Activated T-cell treated with anti-CD3 and anti-CD28 coated beads for 4 hours (primary cell): ENCODE measurements at places on chromosomes 12 and 14.

DNA sequence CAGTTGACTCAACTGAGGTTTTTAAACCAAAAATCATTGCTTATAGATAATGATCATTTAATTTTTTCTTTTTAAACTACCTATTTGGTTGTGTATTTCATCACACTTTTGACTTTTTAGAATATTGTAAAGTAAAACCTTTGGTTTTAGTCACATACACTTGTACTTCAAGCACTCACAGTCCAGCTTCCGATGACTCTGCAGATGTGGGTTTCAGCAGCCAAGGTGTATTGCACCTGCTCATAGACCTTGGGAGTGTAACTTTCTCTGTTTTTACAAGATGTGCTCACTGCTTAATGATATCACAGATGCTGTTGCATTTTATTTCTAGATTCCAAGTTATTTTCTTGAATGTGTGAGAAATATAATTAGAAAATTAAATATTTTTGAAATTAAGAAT, 188.3 kb upstream of the SLC38A2 start:
- no peak for DNase-seq

DNA sequence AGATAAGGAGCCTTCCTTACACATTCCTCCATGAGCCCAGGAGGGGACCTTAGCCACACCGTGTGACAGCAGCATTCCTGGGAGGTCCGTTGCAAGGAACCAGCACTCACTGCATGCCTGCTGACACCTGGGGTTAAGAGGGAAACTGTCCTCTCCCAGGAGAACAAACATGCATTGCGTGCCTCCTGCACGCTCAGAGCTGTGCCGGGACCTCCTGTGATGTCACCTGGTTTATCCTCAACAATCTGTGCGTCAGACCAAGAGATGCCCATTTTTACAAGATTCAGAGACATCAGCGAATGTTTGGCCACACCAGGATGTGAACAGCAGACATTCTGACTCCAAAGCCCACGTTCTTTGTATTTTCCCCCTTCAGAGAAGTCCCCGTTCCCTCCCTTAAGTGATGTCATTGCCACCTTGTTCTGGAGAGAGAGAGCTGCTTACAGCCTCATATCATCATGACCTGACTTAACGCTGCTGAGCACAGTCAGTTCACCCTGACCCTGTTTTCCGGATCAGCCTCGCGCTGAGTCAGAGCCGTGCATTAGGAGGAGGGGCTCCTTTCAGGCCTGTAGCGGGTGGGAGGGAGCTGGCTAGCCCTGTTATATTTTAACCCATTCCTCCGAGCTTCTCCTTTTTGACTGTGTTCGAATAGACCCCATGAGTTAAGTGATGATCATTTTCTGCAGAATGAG, 36.2 kb downstream of the TMEM120B start:
- DNase-seq = no peak

DNA sequence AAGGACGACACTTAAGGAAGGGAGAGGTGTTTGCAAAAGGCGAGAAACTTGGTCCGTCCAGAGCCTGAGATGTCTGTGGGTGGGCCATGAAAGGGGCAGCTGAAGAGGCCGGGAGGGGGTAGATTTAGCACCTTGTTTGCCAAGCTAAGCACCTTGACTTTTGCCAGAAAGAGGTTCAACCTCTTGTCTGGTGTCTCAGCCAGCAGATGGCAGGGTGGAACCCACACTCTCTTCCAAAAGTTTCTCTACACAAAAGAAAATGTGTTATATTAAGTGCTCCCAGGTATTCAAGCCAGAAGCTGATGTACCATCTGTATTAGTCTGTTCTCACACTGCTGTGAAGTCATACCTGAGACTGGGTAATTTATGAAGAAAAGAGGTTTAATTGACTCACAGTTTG, 69.9 kb downstream of the SUDS3 start:
- DNase-seq = no peak

DNA sequence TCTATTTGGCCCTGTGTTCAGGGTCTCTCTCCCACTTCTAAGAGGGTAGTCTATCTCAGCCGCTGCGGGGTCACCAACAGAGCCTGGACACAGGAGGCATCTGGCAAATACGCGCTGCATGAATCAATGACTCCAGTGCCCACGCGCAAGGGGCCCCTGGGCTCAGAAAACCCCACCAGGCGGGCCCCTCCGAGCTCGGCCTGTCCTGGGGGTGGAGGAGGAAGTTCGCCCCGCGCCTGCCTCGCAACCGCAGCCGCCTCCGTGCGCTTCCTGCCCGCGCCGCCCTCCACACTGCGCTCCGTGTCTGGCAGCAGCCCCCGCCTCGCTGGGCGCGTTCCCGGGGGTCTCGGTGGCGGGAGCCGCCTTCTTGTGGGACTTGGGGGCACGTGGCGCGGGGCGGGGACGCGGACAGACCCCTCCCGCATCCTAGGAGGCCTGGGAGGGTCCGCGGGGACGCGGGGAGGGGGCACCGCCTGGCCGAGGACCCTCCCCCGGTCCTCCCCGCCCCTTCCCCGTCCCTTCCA, 811 bp upstream of the FBRSL1 start:
- peak; percentile 52 for DNase-seq

DNA sequence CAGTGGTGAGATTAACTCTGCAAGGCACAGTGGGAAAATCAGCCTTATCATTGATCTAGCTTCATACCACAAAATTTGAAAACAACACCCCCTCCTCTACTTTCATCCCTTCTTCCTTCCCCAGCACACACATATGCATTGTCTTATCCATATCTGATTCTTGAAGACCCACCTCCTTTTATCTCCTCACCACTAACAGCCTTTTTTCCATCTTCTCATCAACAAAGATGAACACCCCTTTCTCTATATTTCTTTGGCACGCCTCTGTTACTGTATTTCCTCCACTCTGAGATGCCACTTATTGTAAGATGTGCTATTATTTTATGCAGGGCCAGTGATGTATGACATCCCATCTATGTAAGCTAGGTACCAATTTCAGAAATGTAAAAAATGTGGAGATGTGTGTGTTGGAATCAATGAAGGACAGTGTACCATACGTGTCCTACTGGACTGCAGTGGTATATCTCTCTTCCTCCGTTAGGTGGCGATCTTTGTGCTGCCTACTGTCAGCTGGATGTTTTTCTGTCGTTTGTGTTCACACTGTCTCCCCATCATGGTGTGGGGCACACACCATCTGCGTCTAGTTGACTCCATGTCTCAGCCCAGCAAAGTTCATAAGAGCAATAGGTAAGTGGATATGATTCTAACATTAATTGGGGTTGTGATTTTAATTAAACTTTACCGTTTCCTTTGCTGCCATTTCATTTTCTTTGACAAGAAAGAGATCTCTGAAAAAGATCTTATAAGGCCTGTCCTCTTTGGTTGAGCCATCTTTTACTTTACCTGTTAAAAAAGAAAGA, 24.0 kb downstream of the CCDC38 start:
- DNase-seq = peak; percentile 21

- no peak for DNase-seq
Observed at GRCh38 chr12:82671673-82672195, 15.0 kb upstream of the TMTC2 start.

DNA sequence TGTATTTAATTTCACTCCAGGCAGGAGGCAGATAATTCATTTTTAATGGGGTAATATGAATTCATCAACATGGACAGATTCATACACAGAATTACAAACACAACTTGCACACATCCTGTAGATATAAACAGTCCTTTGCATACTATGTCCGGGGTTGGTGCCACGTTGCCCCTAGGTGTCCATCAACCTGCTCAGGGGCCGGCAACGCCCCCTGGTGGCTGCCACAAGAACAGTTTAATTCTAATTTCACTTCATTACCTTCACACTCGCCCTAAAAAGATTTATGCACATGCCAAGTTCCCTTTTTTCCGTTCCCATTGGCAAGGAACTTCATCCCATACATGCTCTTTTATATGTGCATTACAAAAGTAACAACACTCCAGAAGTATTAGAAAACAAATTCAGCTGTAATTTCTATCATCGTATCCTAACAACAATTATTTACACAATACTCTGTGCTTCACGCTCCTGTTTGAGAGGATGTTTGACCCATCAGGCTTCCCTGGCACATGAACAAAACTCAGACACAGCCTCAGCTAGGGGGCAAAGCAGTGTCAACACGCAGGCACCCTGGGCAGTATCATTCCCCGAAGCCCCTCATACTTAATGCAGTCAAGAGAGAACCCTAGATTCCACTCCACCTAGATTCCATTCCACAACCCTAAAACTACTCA, 15.5 kb downstream of the MANSC1 start:
- peak; percentile 37 for DNase-seq

DNA sequence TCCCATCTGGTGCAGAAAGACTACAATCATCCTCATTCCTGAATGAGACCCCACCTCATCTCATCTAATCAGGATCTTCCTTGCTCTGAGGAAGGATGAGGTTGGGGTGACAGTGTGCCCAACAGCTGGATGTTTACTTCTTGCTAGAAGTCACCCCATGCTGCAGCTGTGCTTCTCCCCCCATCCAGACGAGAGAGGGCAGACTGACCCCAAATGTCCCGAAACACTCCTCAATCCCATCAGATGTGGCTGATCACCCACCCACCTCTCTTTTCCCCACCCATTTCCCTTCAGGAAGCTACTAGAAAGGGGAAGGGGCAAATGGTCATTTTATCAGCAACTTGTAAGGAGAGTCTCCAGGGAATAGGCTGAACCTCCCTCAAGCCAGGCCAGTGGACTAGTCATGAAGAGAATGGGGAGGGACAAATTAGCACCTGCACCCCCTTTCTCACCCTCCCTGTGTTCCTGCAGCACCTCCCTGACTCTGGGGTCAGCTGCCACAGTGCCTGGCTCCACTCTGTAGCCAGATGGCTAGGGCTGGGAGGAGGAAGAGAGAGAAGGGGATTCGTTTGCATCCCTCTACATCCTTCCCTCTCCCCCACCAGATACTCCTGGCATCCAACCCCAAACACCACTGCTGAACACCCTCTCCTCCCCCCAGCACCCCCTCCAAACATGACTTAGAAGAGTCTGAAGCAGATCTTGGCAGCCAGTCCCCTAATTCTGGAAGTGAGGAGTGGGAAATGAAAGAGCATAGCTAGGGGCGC, 2.8 kb upstream of the BAZ2A start:
- no peak for DNase-seq

GRCh38 chr12:116339800-116340371, 62.4 kb upstream of the MED13L start:
- DNase-seq = no peak

- no peak for DNase-seq
Observed at GRCh38 chr12:114729731-114730130, 45.8 kb upstream of the TBX3 start.

GRCh38 chr12:73677520-73678291, 859.9 kb upstream of the ATXN7L3B start:
- DNase-seq = no peak

DNA sequence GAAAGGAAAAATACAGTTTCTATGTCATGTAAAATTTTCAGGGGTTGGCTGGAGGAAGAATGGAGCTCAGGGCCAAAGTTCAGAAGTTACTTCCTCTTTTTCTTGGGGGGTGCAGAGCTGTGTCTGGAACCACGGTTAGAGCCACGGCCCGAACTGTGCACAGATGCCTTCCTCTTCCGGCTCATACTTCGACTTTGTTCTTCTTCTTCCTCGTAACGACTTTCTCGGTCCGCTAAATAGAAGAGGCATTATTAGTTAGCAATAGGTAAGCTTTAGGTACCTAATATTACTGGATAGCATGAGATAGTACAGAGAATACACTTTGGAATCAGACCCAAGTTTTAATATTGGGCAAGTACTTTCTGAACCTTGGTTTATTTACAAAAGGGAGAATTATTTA, 31.2 kb downstream of the SUPT16H start:
- DNase-seq = no peak

- no peak for DNase-seq
Observed at GRCh38 chr12:125983094-125983783, 918.0 kb downstream of the AACS start.

GRCh38 chr14:33996462-33996861, 45.6 kb upstream of the EGLN3 start:
- no peak for DNase-seq

DNA sequence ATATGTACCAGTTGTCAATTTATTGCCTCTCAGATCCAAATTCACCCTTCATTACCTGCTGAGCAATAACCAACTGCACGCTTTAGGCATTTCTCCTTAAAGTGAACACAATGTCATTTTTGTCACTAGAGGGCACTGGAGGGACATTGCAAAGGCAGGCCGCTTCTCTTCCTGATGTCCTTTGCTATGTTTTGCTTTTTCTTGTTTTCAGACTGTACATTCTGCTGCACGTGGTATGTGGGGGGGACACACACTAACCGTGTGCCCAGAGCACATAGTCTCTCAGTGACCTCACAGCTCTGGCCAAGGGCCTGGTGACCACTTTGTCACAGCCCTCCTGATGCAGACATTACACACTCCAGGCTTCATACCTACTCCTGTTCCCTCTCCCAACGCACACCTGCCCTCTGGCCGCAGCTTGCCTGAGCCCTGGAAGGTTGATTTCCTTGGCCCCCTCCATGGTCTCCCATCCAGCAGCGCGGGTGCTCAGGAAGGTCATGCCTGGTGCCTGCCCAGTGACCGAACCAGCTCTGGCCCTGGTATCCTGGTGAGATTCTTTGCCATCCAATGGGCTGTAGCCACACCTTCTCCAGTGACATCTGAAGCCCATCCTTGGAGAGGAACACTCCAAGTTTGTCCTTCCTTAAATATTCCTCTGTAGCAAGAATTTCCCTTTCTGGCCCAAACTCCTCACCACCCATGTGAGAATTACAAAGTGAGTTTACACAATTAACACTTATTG, 39.9 kb downstream of the MYO1H start:
- DNase-seq = no peak

GRCh38 chr12:55777856-55778255, 34.9 kb downstream of the GDF11 start:
- no peak for DNase-seq

DNA sequence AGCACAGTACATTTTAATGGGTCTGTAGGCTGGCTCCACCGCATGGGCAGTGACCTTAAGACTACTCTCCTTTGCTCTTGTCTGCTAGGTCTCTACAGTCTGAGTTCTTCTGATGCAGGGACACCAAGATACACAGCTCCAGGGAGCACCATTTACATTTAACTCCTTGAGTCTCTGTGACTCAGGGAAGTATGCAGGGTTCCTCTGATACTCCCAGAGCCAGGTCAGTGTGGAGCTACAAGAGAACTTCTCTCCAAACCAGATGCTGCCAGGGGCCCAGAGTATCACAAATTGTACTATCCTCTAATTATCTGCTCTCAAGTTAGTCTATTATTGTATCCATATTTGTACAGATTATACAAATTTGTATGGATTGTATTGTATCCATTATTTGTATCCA, 15.2 kb downstream of the ZFP36L1 start:
- no peak for DNase-seq

- DNase-seq = no peak
Observed at GRCh38 chr12:5589054-5589453, 157.1 kb downstream of the NTF3 start.

DNA sequence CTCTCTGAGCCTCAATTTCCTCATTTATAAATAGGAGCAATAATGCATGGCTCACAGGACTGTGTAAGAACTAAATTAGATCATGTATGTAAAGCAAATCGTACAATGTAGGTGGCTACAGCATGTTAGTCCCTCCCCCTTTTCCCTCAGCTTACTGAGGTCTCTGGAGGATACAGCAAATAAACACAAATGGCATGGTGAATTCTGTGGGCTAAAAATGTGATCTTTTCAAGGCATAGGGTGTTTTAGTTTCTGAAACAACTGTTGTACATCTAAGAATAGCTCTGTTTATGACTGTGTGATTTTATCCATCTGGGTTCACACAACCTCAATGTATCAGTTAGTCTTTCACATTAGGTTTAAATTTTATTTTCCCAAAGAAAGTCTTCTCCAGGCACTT, 121.2 kb upstream of the PLEKHG7 start:
- DNase-seq = no peak

- DNase-seq = no peak
Observed at GRCh38 chr12:46518169-46518568, 145.6 kb upstream of the SLC38A2 start.

- DNase-seq = no peak
Observed at GRCh38 chr12:26158078-26158764, 33.4 kb upstream of the BHLHE41 start.
